ENCODE measurements at places on chromosomes 1 and 21.

- no peak for DNase-seq
Measured at GRCh38 chr1:90510143-90510542, 207.0 kb downstream of the BARHL2 start.

DNA sequence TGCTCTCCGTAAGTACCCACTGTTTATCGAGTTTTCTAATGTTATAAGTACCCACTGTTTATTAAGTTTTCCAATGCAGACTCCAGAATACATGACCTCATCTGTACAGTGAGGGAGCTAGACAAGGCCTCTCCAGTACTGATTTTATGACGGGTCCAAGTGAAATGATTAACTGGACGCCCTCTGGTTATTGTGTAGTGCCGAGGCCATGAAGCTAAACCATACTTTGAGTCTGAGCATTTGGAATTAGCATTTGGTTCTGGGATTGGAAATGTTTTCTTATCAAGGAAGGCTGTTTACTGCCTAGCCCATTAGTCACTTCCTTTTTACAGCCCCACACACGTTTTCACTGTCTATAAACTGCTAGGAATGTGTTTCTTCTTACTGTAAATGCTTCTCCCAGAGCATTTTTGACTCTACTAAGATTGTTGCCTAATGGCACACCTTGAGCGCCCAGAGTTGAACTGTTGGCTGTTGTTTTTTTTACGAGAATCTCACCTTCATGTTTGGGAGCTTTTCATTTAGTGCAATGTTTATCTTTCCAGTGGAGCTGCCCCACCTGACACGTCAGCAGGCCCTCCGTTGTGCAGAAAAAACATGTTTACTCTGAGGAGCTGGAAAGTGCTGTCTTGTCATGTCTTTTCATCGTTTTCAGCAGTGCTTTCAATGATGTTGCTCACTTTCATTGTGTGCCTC is 26.9 kb downstream of the SPATA46 start:
- no peak for DNase-seq

DNA sequence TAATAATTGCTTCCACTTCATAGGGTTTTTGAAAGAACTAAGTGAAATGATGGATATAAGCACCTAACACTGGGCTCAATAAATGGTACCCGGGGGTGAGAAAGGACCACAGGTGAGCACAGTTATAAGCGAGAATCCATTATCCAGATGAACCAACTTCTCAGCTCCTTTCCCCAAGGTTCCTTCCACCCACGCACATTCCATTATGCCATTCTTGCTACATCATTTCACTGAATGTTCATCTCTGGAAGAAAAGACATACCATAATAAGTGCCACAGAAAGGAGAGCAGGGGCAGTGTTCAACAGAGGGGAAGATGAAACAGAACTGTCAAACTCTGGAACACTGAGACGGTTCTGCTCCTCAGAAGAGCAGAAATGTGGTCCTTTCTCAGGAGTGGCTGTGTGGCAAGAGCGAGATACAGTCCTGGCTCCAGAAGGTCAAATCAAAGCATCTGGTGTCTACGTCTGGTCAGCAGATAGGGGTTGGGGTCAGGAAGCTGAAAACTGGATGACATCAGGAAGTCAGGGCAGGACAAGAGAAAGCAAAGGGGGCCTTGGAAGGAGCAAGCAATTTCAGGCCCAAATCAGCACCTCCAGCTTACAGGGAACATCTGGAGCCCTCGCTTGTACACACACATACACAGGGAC is 255.4 kb upstream of the TMEM51 start:
- no peak for DNase-seq

GRCh38 chr1:228271701-228272251 is 63.9 kb downstream of the OBSCN start:
- no peak for DNase-seq

All from upper lobe of right lung (tissue), 1 donor.